Ascending aorta (tissue), 2 donors: ENCODE measurements at places on chromosomes 2 and 18. TPM values are rescaled to one million over a fixed set of nuclear protein-coding genes. Genes with fewer than 3 reads are reported as not detected.

DNA sequence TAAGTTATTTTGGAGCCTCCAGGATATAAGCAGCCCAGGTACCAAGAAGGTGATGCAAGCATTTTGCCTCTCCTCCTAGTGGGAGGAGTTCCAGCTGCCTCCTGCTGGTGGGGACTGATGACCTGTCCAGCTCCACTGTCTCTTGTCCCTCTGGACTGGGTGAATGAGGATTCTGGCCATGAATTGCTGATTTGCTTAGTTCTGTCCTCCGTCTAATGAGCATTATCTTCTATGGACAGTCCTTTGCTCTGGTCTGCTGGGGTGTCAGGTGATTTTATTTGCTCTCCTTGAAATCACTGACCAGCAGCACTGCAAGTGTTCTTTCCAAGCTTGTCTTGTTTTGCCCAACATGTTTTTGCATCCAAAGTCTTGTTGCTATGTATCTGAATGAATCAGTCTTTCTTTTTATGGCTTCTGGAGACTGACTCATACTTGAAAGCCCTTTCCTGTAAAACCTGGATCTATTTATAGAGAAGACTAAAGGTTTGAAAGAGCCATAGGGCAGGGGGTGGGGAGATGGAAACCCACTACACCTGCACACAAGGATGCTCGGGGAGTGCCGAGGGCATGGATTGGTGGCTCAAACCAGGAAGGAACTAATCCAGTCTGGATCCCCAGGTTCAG is 40.5 kb upstream of the EFHD1 start:
- no peaks in the 10 kb centered on the region for H3K27me3 ChIP-seq
- no peaks in the 10 kb centered on the region for H3K36me3 ChIP-seq
- DNase-seq, result no peak
- no peaks in the 10 kb centered on the region for H3K4me1 ChIP-seq

DNA sequence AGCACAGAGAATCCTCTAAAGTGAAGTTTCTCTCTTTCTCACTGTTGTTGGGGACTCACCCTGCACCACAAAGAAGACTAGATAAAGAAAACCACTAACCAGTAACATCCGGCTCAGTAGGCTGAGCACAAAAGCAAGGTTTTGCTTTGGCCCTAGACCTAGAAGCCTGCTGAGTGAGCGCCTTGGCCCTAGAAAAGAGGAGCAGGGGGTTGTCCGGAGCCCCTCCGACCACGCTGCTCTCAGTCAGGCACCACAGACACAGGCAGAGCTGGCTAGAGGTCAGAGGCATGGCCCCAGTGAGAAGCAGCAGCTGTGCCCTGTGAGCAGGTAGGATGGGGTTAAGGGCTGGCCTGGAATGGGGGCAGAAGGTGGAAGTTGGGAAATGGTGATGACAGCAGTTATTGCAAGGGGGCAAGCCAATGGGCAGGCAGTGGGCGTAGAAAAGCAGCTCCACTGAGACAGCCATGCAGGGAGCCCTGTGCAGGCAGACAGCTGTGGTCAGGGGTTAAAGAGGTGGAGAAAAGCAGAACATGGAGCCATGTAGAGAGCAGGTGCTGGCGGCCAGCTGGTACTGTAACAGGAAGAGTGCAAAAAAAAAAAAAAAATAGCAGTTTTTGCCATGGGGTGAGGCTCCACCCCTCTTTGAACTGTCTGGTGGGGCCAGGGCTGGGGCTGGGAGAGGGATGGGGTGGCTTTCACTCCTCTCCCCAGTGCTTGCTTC is 36.9 kb upstream of the SLC14A1 start:
- no peak overlapping the region for H3K27ac ChIP-seq
- no peaks in the 10 kb centered on the region for H3K36me3 ChIP-seq
- no peak overlapping the region for H3K4me3 ChIP-seq
- H3K4me1 ChIP-seq, result no peaks in the 10 kb centered on the region

Gene FBXO48
- total RNA-seq, result 1.2 TPM

Gene ZSWIM2
- total RNA-seq, result not detected

GRCh38 chr2:78301166-78301789 is 724.2 kb upstream of the REG3G start:
- DNase-seq, result no peak
- H3K4me1 ChIP-seq, result no peaks in the 10 kb centered on the region
- no peaks in the 10 kb centered on the region for H3K27me3 ChIP-seq
- H3K4me3 ChIP-seq, result no peak overlapping the region

- H3K4me1 ChIP-seq, result no peaks in the 10 kb centered on the region
- no peaks in the 10 kb centered on the region for H3K36me3 ChIP-seq
- H3K4me3 ChIP-seq, result no peak overlapping the region
- H3K27ac ChIP-seq, result no peak overlapping the region
- H3K27me3 ChIP-seq, result no peaks in the 10 kb centered on the region
- DNase-seq, result no peak
Measured at GRCh38 chr2:6186332-6187151, 494.4 kb downstream of the SOX11 start.
